Thyroid gland (tissue), 4 donors: ENCODE measurements at places on chromosomes 1 and 21.

GRCh38 chr1:24735509-24736375, 9.5 kb upstream of the CLIC4 start:
- peaks cover 4% of the 10 kb centered on the region for H3K4me1 ChIP-seq
- no peaks in the 10 kb centered on the region for H3K27me3 ChIP-seq
- H3K27ac ChIP-seq: peak overlapping the region; percentile 11
- H3K36me3 ChIP-seq: no peaks in the 10 kb centered on the region
- no peak overlapping the region for H3K4me3 ChIP-seq
- DNase-seq: no peak

DNA sequence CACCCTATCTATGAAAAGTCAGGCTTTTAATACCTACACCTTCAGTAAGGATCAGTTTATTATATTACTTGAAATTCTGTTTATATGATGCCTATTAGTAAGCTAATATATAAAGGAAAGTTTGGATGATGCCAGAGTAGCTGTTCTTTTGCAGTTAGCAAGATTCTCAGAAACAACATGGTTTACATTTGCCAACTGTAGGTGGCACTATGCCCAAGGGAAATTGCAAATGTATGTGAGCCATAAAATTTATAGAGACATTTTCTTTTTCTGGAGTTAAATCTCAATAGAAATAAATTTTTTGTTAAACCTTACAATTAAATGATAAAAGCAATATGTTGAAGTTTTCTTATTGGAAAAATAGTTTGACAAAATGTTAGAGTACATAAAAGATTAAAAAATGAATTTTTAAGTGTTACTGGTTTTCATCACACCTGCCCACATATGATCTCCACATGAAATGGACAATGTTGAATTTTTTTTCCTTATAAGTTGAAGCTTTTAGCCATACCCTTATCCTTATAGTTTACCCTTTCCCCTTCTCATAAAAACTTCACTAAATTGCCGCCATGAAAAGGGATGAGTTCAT, 32.1 kb upstream of the EPHX4 start:
- peak; percentile 34 for DNase-seq
- no peaks in the 10 kb centered on the region for H3K4me1 ChIP-seq
- H3K27me3 ChIP-seq: no peaks in the 10 kb centered on the region
- no peak overlapping the region for H3K27ac ChIP-seq

DNA sequence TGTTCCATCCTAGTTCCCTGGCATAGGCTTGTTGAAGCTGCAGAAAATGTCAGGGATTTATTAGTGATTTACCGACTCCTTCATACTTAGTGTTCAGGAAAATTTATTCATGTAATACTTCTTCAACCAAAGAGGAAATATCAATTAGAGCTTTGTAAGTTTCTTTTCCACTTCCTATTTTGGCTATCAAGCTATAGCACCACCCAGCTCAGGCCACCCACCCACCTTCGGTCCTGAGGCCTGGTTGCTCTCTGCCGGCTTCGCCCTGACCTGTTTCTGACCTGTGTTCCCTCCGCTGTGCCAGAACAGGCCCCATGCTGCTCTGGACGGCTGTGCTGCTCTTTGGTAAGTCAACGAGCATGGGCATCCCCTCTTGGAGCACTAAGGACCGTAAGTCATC, at the start of gene FCRL6:
Gene FCRL6 (plus strand): TSS at position 250 of the 400 bp plus-strand sequence. CDS start 65 bp downstream, at position 315.
- no peaks in the 10 kb centered on the region for H3K27me3 ChIP-seq
- DNase-seq: no peak
- no peak within 1 kb of the TSS for H3K27ac ChIP-seq
- peaks cover 12% of the 10 kb centered on the region for H3K4me1 ChIP-seq

- DNase-seq: no peak
- H3K4me3 ChIP-seq: no peak overlapping the region
- H3K27me3 ChIP-seq: no peaks in the 10 kb centered on the region
- H3K4me1 ChIP-seq: peaks cover 5% of the 10 kb centered on the region
These were observed 19.5 kb downstream of the INKA2 start for GRCh38 chr1:111719674-111720132.

GRCh38 chr1:241143765-241144442, 213.1 kb downstream of the RGS7 start:
- DNase-seq: no peak
- no peaks in the 10 kb centered on the region for H3K36me3 ChIP-seq
- no peaks in the 10 kb centered on the region for H3K4me1 ChIP-seq
- H3K4me3 ChIP-seq: no peak overlapping the region
- no peak overlapping the region for H3K27ac ChIP-seq
